Astrocyte (in vitro differentiated cells and primary cell): ENCODE measurements at places on chromosomes 5 and 9.

GRCh38 chr9:130363755-130364404 lies 80.9 kb upstream of the ASS1 start:
- no peak for DNase-seq

GRCh38 chr9:112308588-112308987 lies 24.8 kb downstream of the PTBP3 start:
- DNase-seq = peak; percentile 22

DNA sequence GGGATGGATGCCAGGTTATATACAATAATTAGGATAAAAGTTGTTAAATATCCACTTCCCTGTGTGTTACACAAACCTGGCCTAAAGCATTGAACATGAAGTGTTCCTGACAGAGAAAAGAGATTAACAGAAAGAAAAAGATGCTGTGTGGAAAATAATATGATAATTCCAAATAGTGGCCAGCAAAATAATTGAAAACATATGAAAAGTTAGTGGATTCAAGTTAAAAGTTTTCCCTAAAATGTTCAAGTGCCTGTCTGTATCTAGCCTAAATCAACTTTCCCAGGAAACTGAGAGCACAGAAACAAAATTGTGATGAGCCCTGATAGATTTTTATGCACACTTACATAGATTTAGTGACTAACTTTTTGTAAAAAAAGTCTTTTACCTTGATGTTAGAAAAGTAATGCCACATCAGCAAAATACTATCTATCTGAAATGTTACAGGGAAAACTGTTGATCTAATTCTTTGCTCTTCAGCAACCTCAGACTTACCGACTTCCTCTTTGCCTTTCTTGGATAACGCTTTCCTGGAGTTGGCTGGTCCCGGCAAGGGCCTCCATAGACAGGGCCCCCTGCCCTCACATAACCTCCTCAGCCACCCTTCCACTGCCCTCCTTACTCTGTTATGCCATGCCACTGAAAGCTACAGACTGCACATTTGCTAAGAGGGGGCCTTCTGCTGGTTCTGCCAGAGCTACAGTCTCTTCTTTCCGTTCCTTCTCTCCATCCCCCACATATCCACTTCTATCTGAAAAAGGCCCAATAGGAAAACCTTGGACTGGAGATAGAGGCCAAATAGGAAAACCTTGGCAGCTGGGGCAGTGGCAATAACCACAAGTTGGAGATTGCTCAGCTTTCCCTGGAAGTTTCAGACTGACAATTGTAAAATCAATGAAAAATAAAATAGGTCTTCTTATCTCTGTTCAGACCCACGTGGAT lies 44.4 kb downstream of the ZNF474 start:
- no peak for DNase-seq

DNA sequence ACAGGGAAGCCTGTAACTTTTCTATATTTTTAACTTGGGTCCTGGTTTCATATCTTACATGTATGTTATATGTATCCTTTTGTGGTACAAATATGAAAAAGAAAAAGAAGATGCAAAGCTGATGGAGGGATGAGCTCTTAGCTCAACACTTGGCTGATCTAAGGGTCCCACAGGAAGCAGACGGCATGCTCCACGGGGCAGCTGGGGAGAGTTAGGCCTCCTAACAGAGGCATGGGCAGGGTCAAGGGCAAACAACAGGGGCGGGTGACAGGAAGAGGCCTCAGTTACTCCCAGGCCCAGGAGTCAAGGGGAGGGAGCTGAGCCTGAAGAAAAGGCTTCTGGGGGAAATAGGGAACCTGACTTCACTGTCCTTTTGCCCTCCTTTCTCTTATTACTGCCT lies 287.2 kb downstream of the ZSWIM6 start:
- no peak for DNase-seq

DNA sequence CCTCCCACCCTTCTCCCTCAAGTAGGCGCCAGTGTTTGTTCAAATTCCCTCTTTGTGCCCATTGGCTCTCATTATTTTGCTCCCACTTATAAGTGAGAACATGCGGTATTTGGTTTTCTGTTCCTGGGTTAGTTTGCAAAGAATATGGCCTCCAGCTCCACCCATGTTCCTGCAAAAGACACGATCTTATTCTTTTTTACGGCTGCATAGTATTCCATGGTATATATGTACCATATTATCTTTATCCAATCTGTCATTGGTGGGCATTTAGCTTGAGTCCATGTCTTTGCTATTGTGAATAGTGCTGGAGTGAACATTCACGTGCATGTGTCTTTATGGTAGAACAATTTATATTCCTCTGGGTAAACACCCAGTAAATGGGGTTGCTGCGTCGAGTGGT lies 63.0 kb upstream of the OTULINL start:
- no peak for DNase-seq

DNA sequence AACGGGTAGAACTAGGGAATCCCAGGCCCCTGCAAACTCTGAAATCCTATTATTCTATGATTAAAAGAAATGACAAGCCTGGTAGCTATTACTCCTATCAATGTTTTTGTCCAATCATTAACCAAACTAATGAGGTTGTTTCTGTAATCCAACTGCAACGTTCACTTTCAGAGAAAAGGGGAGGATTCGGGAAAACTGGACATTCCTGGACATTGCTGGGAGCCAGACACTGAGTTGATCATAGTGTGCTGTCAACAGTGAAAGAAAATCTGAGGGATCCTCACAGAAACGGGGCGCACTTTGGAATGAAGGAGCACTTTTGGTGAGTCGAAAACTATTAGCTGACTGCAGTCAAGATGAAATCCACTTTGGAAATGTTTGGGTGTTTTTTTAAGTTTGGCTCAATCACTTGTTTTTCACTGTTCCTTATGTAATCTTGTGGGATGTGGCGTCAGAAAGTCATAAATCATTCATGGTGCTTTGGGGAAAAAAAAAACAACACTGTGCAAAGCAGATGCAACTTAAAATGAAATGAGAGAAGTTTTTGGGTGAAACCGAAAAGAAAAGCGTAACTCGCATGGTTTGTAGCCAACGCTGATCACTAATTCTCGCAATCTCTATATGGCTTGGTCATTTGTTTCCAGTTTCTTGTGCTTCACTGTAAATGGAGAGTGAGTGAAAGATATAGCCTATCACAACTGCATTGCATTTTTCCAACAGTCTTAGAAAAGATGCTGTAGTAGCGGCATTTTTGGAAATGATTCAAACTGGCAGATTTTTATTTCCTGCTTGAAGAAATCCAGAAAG lies 51.2 kb upstream of the ADRA1B start:
- DNase-seq = peak; percentile 54

GRCh38 chr9:110918316-110919049 lies 119.8 kb downstream of the LPAR1 start:
- DNase-seq = peak; percentile 65

GRCh38 chr9:23774266-23774665 lies 51.8 kb downstream of the ELAVL2 start:
- peak; percentile 27 for DNase-seq

- no peak for DNase-seq
Measured at GRCh38 chr5:154868702-154869101, 10.3 kb downstream of the CNOT8 start.

- peak; percentile 71 for DNase-seq
Measured at GRCh38 chr5:60163762-60164161, 270.2 kb upstream of the PDE4D start.
